ENCODE measurements at places on chromosomes 2 and 18.
A peak's percentile ranks its signal among the peaks of the same experiment; 100 is the strongest.

- no peak for DNase-seq
Measured at GRCh38 chr2:25314514-25315315, 27.0 kb downstream of the DNMT3A start.

GRCh38 chr2:201786471-201786870, 5.7 kb upstream of the ALS2 start:
- peak; percentile 39 for DNase-seq

DNA sequence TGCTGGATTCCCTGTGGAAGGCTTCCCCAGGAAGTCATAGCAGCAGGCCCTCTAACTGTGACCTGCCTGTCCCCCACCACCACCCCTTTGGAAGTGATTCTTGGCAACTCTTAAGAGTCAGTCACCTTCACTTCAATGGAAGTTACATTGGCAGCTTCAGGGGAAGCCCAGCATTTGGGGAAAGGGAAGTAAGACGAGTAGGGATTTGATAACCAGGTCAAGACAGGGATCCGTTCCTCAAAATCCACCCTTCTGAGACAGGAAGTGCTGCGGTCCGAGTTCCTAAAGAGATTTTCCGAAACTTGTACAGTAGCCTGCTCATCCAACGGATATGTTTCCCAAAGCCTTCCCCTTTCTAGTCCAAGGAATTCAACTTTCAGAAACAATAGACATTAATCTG, 54.2 kb downstream of the MRPL35 start:
- DNase-seq, result no peak

DNA sequence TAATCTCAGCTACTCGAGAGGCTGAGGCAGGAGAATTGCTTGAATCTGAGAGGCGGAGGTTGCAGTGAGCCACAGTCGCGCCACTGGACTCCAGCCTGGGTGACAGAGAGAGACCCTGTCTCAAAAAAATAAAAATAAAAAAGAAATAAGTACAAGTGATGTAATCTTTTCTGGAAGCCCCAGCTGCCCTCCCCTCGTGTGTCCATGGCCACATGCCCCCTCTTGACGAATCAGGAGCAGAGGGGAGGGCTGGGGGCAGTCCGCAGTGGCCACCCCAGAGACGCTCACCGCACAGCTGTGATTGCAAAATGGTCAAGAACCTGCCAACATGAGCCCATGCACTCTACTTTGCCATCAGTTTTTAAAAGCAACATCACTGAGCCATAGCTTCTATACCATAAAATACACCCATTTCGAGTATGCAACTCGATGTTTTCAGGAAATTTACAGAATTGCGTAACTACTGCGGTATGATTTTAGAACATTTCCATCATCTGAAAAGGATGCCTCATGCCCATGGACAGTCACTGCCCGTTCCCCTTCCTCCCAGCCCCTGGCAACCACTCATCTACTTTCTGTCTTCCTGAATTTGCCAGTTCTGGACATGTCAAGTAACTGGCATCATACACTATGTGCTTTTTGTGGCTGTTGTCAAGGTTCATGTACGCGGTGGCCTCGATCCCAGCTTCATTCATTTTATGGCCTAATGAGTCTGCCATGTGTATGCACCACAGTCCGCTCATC, 88.1 kb downstream of the NDUFA10 start:
- DNase-seq, result no peak

GRCh38 chr2:196551014-196551413, 88.5 kb upstream of the CCDC150 start:
- peak; percentile 15 for DNase-seq

- peak; percentile 13 for DNase-seq
Measured at GRCh38 chr2:64525317-64525613, 1.1 kb downstream of the AFTPH start.

- DNase-seq, result no peak
Measured at GRCh38 chr2:234374150-234374508, 122.8 kb downstream of the ARL4C start.

GRCh38 chr2:238848976-238849853, 1.3 kb downstream of the TWIST2 start:
- no peak for DNase-seq
